ENCODE measurements at places on chromosomes 4 and X.
A peak's percentile ranks its signal among the peaks of the same experiment; 100 is the strongest.

- DNase-seq = no peak
Observed at GRCh38 chr4:2649604-2650114, 106.5 kb downstream of the TNIP2 start.

GRCh38 chr4:137534516-137534915 is 2.2 kb upstream of the PCDH18 start:
- DNase-seq = no peak

GRCh38 chrX:15344106-15344505 is 8.8 kb upstream of the PIGA start:
- DNase-seq = no peak

DNA sequence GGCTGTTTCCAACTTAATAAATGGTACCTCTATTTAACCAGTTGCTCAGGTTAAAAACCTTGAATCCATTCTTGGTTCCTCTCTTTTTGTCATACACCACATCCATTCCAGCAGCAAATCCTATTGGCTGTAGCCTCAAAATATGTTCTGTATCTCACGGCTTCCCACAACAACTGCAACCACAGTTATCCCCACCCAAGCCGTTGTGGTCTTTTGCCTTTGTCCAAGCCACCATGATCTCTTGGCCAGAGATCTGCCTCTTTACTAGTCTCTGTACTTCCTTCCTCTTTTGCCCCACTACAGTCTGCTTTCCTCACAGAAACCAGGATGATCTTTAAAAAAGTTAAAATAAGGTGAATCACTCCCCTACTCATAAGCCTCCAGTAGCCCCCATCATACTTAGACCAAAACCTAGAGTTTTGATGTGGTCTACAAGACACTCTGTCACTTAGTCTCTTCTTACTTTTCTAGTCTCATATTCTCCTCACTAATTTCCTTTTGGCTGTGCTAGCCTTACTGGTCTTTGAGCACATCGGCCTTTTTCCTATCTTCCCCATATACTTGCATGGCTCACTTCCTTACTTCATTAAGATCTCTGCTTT is 10.3 kb downstream of the MAOA start:
- DNase-seq = no peak

DNA sequence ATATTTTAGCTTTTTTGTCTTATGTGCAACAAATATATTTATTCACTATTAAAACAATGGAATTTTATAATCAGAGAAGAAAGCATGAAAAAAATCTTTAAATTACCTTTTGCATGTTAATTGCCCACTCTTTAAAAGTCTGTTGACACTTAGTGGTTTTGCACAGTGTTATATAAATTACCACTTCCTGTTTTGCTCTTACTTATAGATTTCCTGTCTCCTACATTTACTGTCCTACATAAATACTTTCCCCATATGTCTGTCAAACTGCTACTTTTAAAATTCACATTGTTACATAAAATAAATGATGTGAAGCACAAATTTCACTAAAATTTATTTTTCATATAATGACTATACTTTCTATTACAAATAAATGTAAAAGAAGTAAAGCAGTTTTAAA is 161.1 kb upstream of the NDST4 start:
- DNase-seq = no peak

GRCh38 chrX:119729408-119730201 is 28.8 kb upstream of the SOWAHD start:
- peak; percentile 62 for DNase-seq

DNA sequence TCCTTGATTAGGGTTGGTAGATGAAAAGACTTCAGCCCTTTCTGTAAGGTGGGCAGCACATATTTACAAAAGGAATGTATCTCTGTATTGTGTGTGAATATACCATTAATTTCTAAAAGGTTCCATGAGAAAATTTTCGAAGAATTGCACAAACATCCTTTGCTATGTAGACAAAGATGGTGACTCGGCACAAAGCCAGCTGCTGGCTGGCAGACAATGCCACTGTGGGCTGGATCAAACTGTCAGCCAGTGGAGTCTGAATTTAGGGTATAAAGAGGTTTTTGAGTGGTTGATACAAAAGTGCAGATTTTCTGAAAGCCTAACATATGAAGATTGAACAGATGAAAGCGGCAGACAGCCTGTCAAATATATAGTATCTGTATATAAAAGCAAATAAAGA is 5.6 kb upstream of the TXK start:
- DNase-seq = no peak

All from SW480 (cell line).